Stimulated activated CD8-positive, alpha-beta memory T cell treated with anti-CD3 and anti-CD28 coated beads, Interleukin-7, amount 100 ng/mL, for 1 hour (primary cell): ENCODE measurements at places on chromosomes 7 and 10.
A peak's percentile ranks its signal among the peaks of the same experiment; 100 is the strongest.

DNA sequence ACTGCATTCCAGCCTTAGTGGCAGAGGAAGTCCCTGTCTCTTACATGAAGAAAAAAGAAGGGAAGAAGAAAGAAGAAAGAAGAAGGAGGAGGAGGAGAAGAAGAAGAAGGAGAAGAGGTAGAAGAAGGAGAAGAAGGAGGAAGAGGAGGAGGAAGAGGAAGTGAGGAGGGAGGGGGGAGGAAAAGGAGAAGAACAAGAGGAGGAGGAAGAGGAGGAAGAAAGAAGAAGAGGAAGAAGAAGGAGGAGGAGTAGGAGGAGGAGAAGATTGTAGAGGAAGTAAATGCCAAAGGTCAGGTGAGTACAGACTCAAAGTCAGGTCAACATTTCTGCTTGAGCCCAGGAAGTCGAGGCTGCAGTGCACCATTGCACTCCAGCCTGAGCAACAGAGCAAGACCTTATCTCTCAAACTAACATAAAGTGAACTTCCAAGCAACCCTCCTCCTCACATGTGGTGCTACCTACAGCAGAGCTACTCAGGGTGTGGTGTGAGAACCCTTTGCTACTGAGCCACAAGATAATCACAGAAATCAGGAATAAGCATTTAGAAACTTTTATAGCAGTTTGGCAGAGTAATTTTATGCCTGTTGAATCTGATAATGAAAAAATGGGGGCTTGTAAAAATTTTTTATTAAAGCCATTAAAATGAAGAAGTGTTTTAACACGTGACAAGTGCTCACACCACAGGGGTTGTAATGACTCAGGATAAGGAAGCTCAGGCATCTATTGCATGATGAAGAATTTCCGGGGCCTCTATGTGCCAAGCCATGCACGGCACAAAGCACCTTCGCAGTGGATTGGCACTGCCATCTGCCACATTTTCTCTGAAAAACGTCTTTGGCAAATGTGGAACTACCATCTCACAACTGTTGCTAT lies 224.9 kb upstream of the AUTS2 start:
- DNase-seq: no peak

GRCh38 chr10:60534761-60535389 lies 145.2 kb upstream of the ANK3 start:
- no peak for DNase-seq

DNA sequence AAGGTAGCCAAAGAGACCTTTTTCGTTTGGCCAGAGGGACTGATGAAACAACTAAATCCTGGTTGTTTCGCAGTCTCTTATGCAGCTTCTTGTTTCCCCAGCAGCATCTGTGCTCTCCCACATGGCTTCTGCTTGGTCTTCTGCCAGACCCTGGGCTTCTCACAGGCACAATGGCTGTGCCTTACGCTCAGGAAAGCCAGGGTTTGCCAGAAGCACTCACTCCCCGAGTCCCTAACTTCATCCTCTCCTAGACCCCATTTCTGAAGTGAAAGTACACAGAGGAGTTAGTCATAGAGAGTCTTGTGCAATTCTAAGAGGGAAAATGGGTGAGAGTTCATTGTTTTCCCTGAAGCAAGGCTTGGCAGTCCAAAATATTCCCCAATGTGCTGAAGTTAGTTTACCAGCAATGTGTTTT lies 121.7 kb downstream of the EVX1 start:
- DNase-seq: no peak

GRCh38 chr10:100501423-100501822 lies 18.2 kb downstream of the SEC31B start:
- DNase-seq: no peak

DNA sequence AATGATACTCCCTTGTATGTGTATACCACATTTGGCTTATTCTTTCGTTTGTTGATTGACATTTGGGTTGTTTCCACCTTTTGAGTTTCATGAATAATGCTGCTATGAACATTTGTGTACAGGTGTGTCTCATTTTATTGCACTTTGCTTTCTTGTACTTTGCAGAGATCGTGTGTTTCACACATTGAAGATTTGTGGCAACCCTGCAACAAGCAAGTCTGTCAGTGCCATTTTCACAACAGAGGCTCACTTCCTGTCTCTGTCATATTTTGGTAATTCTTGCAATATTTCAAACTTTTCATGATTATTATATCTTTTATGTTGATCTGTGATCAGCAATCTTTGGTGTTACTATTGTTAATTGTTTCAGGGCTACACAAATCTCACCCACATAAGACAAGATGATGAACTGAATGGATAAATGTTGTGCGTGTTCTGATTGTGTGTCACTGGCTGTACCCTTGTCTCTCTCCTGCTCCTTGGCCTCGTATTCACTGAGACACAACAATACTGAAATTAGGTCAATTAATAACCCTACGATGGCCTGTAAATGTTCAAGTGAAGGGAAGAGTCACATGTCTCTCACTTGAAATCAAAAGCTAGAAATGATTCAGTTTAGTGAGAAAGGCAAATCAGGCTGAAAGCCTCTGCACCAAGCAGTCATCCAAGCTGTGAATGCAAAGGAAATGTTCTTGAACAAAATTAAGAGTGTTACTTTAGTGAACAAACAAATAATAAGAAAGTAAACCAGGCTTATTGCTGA lies 133.6 kb upstream of the JCAD start:
- DNase-seq: no peak

DNA sequence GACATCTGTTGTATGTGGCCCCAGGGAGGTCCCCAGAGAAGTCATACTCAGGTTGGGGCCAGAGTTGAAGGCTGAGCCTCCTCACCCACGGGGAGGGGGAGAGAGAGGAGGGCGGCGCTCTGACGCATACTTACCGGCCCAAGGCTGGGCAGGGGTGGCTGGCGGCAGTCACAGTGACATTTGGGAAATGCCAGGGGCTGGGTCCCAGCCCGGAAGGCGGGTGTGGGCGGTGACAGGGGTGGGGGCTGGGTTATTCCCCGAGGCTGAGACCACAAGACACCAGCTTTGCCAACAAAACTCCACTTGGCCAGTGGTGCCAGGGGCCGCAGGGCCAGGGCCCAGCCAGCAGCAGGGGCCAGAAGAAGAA lies 41.1 kb downstream of the RASGEF1A start:
- DNase-seq: no peak

DNA sequence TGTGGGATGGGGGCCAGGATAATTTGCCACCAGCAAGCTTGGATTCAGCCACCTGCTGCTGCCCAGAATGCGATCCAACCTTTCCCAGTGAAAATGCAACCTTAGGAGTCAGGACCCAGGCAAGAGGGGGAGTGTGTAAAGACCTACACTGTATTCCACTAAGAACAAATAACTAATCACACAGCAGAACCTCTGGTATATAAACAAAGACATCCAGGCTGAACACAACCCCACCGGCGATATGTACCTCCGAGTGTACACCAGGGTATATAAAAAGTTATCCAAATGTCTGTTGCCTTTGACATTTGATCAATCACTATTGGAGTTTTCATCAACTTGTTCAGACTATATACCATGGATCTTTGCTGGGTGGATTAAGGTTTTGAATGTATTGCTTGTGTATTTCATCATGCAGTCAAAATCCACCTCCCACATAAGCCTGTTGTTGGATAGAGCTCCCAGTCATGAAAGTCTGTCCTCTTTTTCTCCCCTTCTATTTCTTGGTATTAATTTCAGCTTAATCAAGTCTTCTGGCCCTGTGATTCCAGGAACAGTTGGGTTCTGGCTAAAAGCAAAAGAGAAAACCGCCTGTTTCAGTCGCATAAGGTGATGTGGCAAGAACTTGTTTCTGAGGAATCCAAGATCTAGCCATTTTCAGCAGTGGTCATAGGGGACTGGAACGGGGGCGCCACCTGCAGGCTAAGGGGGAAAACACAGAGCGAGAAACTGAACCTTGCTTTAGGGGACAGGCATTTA lies 290.7 kb downstream of the CCDC3 start:
- peak; percentile 67 for DNase-seq

DNA sequence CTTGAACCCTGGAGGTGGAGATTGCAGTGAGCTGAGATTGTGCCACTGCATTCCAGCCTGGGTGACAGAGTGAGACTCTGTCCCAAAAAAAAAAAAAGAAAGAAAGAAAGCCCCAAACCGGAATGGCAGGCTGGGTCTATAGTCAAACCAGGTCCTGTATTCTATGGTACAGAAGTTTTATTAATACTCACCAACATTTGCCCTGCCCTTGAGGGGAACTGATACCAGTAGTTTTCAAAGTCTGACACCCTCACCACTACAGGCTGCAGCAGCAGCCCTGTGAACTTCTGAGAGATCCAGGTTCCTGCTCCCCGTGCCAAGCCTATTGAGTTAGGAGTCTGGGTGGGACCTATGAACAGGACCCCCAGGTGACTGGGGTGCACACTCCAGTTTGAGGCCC lies 80.6 kb downstream of the RGS10 start:
- no peak for DNase-seq

DNA sequence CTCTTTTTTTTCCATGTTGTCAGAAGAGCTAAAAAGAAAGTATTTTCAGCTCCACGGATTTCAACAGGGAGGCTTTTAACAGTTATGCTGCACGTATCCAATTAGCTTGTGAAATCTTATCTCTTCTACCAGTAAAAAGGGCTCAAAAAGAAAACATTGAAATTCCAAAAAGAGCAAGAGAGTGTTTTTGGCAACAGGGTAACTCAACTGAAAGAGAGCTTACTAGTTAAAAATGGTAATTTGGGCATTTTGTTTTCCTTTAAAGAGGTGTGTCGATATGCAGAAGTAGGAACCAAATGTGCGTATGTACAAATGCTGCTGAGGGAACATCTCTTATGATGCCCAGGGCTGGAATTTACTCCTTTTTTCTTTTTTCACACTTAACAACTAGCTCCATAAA lies 292.8 kb downstream of the PRKG1 start:
- DNase-seq: no peak

- no peak for DNase-seq
These were observed 12.5 kb upstream of the PLEKHS1 start for GRCh38 chr10:113739031-113739430.

DNA sequence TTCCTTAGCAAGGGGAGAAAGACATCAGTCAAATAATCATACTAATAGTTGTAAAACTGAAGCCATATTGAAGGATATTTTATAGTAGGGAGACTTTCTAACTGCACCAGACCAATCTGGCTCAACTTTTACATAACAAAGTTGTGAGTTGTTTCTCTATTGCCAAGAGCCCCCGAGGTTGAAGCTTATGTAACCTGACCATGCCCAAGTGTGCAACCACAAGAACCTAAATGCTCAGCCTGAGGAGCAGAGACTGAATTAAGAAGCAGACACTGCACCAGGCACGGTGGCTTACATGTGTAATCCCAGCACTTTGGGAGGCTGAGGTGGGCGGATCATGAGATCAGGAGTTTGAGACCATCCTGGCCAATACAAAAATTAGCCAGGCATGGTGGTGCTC lies 77.3 kb upstream of the ARMC3 start:
- no peak for DNase-seq

- DNase-seq: no peak
These were observed 1.5 kb upstream of the JAZF1 start for GRCh38 chr7:28182071-28182471.

DNA sequence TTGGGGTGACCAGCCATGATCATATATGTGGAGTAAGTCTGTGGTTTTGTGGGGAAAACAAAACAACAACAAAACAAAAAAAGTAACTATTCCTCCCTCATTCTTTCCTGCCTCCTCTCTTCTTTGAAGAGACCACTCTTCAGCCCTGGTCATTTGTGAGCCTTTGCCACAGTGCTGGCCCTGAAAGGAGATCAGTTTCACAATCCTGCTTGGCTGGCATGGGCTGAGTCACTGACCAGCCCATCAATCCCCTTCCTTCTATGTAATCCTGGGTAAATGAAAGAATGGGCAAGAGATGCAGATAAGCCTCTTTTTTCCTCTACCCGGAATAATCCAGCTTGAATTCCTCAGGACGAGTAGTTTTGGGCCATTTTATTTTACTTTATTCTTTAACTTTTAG lies 13.6 kb downstream of the CSTF2T start:
- no peak for DNase-seq

DNA sequence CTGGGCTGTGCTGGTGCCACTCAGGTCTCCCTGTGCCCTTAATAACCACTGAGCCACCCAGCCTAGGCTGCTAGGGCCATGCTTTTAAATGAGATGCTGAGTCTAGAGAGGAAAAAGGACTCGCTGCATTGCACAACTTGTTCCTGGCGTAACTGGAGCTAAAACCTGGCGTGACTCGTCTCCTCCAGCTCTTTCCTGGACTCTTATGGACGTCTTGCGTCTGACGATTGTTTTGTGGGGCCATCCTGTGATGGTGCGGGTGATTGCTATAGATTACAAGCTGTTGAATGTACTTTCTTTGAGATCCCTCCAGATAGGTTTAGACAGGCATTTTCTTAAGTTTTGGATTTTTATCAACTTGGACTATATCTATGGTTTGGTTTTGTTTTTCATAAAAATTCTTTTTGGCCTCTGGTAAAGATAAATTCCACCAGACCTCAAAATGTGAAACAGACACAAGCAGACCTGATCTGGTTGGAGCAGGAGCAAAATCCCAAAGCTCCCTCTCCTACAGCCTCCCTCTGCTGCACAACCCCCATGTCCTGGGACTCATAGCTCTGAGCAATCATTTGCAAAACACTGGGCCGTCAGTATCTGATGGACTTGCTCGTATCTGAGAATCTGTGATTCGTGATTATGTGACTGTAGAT lies 230.3 kb downstream of the ARHGAP12 start:
- DNase-seq: no peak

- DNase-seq: no peak
These were observed 2.2 kb downstream of the ARHGAP21 start for GRCh38 chr10:24721229-24722106.

DNA sequence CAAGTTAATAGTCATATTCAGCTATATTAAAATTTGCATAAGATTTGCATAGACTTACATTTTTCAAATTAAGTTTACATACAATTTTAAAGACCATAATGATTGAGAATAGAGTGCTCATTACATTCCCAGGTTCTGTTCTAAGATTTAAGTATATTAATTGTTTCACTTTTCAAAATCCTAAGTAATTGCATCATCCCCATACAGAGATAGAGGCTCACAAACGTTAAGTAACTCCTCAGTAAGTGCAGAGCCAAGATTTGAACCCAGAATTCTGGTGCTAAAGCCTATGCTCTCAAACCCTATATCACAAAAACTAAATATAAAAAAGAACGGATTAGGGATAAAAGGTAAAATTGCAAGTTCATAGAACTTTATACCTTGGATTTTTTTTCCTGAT lies 2.1 kb downstream of the ITIH5 start:
- no peak for DNase-seq

GRCh38 chr7:101859411-101860106 lies 42.1 kb downstream of the CUX1 start:
- no peak for DNase-seq

DNA sequence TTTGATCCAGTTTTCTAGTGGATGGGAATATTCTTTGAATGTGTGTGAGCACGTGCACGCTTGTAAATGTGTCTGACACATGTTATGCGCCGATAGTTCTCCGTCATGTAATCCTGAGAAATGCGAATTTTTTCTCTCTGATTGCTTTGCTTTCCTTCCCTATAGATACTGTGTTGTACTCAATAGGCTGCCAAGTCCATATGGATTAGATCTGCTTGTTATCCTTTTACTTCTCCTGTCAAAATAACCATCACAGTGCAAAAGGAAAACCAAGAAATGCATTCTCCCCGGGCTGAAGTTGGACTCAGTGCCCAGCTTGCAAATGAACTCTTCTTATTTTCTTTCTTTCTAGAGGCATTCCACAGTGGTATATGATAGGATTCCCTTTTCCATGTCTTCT lies 131.9 kb downstream of the KIAA1217 start:
- no peak for DNase-seq
